ENCODE measurements at places on chromosomes 7 and 10.

DNA sequence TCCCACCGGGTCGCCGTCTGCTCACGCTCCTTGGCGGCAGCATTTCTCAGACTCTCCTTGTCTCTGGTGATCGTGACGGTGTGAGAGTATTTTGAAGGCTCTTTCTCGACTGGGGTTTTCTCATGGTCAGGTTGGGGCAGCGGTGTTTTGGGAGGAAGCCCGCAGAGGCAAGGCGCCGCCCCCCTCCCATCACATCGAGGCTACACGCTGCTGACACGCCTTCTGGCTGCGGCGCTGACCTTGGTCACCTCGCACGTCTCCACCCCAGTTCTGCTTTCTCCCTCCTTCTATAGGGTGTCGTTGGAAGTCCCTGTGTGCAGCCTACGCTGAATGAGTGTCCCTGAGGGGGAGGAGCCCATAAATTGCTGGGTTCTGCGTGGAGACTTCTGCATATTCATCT lies 55.2 kb downstream of the GLRX3 start:
- DNase-seq, result no peak

DNA sequence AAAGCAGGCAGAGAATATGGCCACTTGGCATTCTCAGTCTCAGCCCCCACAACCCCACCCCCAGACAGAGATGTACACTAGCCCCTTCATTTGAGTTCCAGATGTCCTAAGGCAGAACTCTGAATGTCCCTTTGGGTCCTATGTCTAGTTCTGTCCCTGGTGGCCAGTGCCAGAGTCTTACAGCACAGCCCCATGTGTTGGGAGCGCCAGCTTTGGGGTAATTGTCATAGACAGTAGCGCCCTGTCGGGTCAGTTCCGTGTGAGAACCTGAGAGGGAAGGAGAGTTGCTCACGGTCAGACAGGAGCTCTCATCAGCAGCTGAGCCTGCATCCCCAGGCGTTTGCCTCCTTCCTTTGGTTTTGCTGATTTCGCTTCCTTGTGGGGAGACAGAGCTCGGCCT lies 94.9 kb upstream of the INSYN2A start:
- no peak for DNase-seq

DNA sequence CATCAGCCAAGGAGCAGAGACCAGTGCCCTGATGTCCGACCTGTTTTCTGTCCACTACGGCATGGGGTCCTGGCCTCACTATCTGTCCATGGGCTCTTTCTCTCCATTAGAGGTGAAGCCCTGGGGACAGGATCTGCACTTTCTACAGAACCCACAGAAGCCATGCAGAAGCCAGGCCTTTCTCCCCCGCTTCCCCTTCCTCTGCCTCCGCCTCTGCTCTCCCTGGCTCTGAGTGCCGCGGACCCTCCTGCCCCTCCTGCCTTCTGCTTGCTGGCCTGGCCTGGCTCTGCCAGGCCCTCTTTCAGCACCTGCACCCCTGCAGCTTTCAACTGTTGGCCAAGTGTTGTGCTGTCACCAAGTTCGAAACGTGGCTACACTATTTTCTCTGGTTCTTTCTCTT lies 439.8 kb upstream of the ZMIZ1 start:
- no peak for DNase-seq

DNA sequence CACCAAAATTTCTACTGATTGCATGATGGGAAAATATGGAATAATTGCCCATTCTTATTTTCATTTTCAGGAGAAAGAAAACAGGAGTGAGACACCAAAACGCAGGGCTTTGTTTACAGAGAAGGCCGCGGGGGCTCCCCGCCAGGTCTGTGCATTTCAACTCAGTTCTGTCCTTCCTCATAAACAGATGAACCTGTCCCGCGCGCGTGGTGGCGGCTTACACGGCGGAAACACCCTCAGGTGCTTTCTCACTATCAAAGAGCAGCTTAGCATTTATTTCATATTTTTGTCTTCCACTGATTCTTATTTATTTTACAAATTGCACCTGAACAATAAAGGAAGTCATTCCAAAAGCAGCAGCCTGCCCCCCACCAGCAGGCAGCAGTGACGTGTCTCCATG lies 579.4 kb downstream of the PTPRN2 start:
- DNase-seq, result no peak

DNA sequence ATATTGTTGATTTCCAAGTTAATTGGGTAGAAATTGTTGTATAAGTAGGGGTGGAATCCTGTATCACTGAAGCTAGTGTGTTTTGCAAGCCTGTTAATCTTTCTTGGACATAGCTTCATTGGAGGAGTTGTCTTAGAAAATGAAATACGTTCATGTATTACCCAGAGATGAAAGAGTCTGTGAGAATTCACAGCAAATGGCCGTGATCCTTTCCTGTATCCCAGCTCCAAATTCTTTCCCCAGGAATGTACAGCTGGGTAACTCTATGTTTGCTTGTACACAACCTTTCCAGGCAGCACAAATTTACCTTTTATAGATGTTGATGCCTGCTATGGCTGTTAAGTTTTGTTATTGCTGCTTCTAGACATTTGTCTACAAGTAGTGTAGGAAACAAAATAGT lies 18.7 kb downstream of the MYPN start:
- DNase-seq, result no peak
